ENCODE measurements at places on chromosomes 1 and 21.
A peak's percentile ranks its signal among the peaks of the same experiment; 100 is the strongest.

DNA sequence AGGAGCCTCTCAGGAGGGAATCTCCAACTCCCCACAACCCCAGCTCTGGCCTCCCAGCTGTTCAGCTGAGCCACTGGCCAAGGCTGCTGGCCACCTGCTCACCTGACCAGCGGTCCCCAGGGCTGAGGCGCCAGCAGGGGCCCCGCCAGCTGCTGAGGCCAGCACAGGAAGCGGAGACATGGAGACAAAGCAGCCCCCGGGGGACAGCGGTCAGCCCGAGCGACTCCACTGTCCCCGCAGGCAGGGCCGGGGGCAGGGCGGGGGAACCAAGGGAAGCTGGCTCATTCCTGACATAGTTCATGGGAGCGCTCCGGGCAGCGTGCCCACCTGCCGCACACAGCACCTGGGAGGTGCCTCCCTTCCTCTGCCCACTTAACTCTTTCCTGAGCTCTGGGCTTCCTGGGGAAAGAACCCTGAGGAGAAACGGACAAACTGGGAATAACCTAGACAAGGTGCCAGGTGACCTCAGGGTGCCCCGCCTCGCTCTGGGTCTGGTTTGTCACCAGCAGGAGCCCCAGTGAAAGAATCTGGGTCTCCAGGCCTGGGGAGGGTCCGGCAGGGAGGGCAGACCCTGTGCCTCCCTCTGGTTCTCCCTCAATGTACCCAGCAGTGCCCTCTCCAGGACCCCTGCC lies 10.7 kb downstream of the EPHA2 start:
- DNase-seq = no peak

GRCh38 chr21:34129901-34130715 lies 56.7 kb downstream of the MRPS6 start:
- no peak for DNase-seq

DNA sequence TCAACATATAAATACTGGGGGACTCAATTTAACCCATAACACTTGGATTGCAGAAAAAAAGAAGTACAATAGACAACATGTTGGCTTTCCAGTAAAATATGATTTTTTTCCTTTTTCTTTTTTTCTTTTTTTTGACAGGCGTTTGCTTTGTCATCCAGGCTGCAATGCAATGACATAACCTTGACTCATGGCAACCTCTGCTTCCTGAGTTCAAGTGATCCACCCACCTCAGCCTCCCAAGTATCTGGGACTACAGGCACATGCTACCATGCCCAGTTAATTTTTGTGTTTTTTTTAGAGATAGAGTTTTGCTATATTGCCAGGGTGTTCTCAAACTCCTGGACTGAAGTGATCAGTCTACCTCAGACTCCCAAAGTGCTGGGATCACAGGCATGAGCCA lies 1512.0 kb upstream of the PRMT6 start:
- DNase-seq = no peak

DNA sequence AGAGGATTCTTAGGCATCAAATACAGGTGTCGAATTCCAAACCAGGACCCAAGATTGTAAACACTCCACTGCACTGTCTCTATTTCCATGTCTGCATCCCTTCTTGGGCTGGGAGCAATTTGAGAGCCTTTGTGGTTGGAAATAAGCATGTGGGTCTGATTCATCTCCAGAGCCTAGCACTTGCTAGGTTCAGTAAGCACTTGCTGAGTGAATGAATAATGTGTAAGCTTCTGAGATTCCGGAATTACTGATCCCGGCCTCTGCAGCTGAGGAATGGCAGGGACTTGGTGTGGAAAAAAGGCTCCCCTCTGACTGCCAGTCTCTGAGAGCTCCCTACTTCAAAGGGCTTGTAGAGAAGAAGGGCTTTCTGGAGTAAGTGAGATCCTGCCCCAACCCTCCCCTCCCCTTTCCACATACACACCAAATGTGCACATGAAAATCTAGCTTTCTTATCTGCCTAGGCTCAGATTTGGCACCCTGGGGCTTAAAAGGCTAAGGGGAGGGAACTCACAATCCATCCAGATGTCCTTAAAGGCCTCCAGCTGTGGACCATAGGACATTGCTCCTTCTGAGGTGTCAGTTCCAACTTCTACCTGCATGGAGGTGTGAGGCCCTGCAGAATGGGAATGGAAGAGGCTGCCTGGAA lies 39.6 kb upstream of the TRABD2B start:
- no peak for DNase-seq

DNA sequence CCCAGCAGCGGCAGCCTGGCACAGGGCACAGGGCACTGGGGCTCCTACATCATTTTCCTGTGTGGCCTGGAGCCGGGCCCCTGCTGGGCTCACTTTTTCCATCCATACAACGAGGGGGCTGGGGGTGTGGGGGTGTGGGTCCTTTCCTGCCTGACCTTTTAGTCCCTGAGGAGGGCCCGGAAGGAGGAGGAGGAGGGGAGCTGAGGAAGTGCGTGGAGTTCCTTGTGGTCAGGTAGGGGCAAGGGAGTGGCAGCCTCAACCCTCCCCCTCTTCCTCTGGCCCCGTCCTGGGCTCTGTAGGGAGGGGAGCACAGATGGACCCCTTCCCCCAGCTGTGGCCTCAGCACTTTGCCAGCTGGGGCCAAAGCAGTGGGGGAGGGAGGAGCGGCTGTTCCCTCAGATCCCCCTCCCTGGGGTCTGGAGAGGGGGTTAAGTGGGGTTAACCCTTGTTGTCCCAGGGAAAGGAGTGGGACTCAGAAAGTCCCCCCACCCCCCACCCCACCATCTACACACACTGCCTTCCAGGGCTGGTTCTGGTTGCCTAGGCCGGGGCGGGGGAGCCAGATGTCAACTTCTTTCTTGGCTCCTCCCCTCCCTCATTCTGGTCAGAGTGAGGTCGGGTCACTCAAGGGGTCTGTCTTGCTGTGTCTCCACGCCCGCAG lies 5.7 kb downstream of the NTRK1 start:
- DNase-seq = no peak

DNA sequence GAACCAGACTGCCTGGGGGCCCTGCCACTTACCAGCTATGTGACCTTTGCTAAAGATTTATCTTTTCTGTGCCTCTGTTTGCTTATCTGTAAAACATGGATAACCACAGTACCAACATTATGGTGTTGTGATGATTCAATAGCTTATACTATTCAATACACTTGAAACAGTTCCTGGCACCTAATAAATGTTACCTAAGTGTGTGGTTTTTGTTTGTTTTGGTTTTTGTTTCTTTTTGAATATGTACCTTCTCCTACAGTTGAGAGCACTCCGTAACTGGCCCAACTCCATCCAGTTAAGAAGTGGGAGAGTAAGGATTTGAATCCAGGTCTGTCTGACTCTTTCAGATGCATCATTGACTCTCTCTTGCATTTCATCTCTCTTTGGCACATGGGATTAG lies 125.8 kb upstream of the C8B start:
- DNase-seq = no peak

DNA sequence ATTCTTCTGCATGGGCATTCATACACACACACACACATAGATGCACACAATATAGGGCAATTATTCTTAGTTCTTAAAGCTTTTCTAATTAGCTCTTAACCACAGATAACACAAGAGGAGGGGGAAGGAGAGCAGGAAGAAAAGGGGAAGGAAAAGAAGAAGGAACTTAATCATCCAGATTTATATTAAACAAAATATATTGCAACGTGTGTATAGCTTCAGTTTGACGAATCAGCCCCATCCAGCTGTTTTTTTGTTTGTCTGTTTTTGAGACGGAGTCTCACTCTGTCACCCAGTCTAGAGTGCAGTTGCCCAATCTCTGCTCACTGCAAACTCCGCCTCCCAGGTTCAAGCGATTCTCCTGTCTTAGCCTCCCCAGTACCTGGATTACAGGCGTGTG lies 21.7 kb upstream of the ANKRD13C start:
- DNase-seq = no peak

DNA sequence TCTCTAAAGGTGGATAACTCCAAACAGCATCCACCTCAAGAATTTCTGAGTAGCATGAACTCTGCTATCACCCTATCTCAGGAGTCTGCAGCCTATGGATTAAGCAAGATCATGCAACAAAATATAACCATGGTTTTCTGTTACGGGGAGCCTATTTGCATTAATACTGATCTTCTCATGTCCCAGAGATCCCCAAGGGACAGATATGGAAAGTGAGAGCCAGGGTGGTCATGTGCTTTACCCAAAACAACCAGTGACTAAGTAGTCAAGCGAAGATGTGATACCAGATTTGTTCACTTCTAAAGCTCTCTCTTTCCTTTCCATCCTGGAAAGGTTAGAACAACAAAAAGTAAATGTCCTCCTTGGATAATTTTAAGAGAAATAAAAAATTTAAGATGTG lies 125.1 kb downstream of the PRRX1 start:
- no peak for DNase-seq

DNA sequence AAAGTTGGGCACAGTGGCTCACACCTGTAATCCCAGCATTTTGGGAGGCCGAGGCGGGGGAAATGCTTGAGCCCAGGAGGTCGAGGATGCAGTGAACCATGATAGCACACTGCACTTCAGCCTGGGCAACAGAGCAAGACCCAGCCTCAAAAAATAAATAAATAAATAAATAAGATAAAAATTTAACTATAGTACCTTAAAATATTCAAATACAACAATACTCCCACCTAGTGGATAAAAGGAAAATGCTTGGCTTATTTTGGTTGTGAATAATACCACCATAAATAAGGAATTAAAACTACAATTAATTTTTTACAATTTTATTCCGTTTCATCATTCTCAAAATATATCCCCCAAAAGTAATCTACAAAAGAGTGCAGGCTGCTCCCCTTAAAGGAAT lies 8.1 kb downstream of the PSMG1 start:
- DNase-seq = no peak

- no peak for DNase-seq
Measured at GRCh38 chr1:9297831-9298230, 5.1 kb downstream of the SPSB1 start.

- DNase-seq = no peak
Measured at GRCh38 chr1:239696317-239696716, 309.9 kb downstream of the CHRM3 start.

GRCh38 chr1:230459465-230459864 lies 33.3 kb upstream of the PGBD5 start:
- DNase-seq = no peak

DNA sequence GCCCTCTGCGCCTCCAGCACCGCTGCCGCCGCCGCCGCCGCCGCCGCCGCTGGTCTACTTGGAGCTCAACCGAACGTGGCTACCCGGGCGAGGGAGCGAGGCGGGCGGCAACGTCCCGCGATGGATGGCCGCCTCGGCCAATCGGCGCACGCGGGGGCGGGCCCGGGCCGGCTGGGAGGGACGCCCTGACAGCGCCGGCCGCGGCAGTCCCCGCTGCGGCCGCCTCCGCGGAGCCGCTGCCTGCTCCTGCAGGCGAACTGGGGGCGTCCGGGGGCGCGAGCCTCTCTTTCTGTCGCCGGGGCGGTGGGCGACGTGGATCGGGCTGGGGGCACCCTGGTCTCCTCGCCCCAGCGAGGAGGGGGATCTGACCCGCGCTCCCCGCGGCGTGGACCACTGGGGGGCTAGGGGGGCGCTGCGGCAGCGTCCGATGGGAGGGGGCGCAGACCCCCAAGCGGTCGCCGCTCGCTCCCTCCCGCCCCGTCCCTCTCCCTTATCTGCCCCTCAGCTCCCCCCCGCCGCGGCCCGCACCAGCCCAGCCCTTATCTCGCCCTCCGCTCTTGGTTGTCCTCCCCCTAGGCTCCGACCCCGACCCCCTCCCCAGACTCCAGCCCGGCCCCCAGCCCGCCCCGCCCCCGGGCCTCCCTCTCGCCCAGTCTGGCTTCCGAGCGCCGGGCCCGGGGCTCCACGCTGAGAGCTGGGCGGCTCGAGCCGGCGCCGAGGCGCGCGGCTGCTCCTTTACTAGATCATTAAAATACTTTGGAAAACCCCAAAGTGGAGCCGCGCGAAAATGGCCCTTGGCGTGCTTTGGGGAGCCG lies at the start of gene SSBP3:
SSBP3 (minus strand) TSS at position 56 of the 815 bp plus-strand sequence.
- DNase-seq = peak; percentile 90

GRCh38 chr1:38173848-38174247 lies 127.3 kb upstream of the POU3F1 start:
- DNase-seq = no peak
